Aorta (tissue), 5 donors: ENCODE measurements at places on chromosomes 13 and 19.
A peak's percentile ranks its signal among the peaks of the same experiment; 100 is the strongest.

- DNase-seq = no peak
Measured at GRCh38 chr13:40316301-40316700, 350.1 kb downstream of the FOXO1 start.

DNA sequence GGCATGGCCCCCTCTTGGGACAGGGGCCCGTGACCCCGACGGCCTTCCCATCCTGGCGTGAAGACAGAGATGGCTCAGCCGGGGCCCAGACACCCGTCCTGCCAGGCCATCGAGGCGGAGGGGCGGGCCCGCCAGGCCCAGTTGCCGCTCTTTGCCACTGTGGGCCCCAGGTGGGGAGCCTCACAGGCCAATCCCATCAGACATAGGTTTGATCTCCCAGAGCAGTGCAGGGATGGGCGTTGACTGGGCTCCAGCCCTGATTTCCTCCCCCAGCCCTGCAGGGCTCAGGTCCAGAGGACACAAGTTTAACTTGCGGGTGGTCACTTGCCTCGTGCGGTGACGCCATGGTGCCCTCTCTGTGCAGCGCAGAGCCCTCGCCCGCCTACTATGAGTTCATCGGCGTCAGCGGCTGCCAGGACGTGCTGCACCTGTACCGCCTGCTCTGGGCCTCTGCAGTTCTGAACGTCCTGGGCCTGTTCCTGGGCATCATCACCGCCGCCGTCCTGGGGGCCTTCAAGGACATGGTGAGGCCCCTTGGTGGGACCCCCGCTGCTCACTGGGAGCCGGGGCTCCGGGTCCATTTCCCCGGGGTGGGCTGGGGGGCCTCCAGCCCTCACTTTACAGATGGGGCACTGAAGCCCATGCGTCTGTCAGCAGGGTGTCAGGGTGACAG lies 42.4 kb downstream of the TMEM255B start:
- no peak for DNase-seq

- no peak for DNase-seq
Measured at GRCh38 chr19:19459707-19460251, 54.3 kb downstream of the GATAD2A start.

DNA sequence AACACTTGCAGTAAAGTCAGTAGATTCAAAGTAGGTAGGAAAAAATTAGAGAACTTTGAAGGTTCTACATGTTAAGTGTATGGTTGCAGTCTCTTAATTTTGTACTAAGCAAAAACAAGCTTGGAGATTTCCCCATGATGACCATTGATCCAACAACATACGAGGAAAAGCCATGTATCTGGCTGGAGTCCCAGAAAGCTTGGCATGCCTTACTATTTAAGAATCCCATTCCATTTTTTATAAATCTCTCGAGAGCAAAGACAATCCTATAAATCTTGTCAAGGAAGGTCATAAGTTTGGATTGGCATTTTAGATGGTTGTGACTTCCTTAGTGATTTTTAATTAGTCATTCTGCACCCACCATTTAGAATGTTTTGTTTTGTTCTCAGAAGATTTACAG lies 495.9 kb downstream of the GPC5 start:
- DNase-seq = no peak

- DNase-seq = no peak
Measured at GRCh38 chr13:73179650-73180274, 121.0 kb downstream of the KLF5 start.

DNA sequence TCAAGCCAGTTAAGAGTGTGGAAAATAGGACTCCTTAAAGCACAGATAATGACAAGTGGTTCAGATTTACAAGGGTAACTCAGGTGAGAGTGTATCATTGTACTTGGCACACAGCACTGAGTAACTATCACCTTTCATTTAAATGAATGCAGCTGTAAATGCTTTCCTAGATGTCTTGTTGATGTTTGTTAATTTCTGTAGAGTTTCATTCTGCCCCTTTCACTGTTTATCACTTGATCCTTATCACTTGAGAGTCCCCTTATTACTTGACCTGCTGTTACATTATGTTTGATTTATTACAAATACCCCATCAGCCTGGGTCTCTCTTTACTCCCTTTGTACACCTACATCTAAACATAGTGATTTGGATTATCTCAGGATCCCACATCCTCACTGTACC lies 38.1 kb upstream of the ZNF527 start:
- no peak for DNase-seq

DNA sequence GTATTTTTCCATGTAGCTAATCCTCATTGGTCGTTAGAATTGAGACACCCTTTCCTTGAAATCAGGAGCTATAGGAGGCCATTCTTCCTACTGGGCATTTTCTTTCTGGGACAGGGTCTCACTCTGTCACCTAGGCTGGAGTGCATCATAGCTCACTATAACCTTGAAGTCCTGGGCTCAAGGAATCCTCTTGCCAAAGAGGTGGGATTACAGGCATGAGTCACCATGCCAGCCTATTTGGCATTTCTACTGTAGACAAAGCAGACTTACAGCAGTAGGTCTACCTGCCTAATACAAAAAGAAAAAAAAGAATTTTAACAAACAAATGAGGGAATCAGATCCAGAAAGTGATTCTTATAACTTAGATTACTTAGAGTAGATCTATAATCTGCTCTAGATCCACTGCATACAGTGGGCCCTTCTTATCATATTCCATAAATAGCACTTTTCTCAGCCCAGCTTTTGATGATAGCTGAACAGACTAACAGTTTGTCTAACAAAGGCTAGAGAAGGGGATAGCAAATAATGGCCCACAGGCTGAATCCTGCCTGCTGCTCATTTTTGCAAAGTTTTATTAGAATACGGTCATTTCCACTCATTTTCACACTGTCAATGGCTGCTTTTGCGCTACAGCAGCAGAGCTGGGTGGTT lies 36.7 kb upstream of the USPL1 start:
- DNase-seq = no peak

DNA sequence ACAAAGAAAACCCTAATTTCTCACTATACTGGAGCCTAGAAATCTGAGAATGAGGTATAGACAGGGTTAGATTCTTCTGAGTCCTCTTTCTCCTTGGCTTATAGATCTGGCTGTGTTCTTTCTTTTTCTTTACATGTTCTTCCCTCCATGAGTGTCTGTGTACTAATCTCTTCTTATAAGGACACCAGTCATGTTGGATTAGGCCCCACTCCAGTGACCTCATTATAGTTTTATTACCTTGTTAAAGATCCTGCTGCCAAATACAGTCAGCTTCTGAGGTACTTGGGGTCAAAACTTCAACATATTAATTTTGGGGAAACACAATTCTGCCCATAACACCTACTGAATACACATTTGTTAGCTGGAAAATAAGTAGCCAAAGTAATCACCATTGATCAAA lies 302.6 kb downstream of the PCDH9 start:
- no peak for DNase-seq

DNA sequence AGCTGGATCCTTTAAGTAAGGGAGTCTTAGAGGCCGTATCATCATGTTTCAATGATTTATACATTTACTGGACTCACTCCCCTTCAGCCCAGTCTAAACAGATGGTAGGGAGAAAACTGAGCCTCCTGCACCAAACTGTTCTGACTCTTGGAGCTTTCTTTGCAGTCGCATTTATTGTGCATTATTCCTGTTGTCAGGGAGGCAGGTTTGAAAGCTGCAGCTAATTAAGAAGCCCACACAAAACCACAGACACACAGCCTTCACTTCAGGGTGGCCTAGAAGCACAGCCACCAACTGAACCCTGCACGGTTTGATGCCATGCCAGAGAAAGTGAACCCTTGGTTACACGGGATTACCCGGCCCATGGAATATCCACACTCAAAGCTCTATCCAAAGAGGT lies 911.0 kb downstream of the UQCRFS1 start:
- DNase-seq = no peak

- DNase-seq = no peak
Measured at GRCh38 chr13:73268306-73268705, 209.5 kb downstream of the KLF5 start.

DNA sequence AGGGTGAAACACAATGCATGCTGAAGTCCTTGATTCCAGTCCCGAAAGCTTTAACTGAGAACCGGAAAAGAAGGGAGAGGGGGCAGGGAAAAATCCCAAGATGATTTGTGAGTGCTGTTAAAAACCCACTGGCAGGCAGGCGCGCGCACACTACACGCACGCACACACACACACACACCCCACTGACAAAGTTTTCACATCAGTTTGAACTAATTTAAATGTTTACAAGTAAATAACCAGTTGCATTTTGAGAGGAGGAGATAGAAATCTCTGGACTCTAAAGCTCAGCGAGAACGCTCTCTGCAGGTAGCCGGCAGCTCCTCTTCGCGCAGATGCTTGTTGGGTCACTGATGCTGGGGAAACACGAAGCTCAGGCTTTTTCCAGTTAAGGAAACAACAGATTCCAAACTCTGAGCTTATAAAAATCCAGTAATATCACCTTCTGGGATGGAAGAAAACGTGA lies 818 bp upstream of the SLITRK1 start:
- no peak for DNase-seq

DNA sequence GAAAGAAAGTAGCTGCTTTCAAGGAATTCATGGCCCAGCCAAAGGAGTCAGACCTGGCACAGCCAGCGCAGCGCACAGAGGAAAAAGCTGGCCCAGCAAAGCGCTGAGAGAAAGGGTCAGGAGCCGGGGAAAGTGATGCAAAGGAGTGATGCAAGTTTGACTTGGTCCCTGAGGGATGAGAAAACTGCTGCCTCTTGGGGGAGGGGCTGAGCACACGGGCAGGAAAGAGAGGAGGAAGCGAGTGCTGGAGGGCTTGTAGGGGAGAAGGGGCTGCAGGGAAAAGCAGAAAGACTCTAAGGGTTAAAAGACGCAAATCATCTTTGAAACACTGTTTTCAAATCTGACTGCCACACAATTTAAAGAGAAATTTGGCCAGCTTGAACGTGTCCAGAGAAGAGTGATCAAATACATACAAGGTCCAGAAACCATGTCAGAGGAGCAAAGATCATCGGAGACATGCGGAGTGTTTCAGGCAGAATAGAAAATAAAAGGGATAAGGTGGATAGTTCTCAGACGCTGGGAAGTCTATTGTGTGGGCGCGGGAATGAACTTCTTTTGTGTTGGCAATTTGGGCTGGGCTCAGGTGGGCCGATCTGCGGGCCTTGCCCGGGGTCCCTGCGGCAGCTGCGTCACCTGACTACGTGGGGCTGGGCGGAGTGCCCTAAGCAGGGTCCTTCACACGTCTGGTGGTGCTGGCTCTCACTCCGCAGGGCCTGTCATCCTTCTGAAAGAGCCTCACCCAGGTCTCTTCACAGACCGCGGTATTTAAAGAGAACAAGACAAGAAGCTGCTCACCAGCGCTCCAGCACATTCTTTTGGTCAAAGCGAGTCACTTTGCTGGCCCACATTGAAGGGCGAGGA lies 18.1 kb downstream of the N4BP2L1 start:
- DNase-seq = peak; percentile 56

DNA sequence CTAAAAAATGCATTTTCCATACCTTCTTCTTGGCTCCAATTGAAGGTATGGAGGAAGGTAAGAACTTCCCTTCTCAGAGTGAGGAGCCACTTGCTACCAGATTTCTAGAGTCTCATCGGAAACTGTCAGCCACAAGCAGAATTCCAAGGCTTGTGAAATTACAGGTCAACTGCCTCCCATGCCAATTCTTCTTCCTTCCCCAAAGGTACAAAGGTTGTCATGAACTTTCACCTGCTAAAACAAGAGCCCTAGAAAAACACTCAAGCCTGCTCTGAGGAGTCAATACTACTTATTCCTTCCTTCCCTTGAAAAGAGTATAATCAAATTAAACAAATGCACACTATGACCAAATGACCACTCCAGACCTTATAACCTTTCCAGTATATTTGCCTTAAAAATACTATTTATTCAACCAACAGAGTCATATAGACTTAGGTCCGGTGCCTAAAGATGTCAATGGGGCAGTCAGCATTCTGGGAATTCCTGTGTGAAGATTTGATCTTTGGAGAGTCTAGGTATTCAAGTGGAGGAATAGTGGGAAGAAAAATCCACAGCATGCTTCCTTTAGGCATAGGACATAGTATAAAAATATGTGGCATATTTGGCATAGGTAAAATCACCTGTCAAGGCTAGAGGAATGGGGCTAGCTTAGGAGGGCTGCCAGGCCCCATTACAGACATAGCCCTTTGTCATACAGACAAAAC lies 539.3 kb downstream of the LIG4 start:
- no peak for DNase-seq

GRCh38 chr13:41040584-41041334 lies 20.6 kb upstream of the WBP4 start:
- DNase-seq = no peak

DNA sequence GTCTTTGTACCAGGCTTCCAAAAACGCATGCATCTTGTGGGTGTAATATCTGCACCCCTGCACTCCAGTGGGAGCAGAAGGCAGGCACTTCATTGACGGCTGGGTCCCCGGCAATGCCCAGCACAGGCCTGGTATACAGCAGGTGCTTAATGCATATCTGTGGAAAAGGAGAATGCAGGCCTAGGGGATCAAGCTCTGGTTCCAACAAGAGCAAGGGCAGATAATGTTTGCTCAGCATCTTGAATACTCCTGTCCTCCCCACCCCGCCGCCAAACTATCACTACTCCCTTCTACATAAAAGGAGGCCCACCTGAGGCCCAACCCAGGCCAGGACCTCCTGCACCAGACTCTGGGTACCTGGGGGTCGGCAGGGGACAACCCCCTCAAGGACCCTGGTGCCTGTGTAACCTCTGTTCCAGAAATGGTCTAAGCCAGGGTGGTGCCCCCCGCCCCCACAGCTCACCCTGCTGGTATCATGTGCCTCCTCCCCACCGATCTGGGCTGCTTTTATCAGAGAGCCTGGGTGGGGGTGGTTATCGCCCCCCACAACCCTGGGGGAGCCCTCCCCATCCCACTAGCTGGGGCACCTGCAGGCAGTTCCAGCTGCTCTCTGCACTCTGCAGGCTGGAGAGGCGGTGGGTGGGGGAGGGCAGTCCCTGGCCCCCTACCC lies 4.8 kb downstream of the KLF16 start:
- peak; percentile 49 for DNase-seq

DNA sequence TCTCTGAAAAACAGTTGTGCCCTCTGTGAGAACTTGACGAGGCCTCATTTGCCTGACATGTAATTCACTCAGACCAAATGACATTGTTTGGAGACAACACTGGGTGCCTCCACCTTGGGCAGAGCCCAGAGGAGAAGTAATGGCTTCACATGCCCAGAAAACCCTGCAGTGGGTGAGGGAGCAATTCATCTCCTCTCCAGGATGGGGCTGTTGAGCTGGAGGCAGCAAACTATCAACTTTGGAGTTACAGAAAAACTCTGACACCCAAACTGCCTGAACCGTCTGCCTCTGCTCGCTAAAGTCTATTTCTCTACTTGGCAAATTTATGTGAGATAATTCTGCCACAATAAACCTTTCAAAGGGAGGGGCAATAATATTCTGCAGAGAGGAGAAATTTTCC lies 146.9 kb downstream of the DCLK1 start:
- DNase-seq = no peak

GRCh38 chr13:26011996-26012821 lies 39.6 kb downstream of the SHISA2 start:
- no peak for DNase-seq

- no peak for DNase-seq
Measured at GRCh38 chr13:59437544-59438301, 726.0 kb downstream of the DIAPH3 start.

DNA sequence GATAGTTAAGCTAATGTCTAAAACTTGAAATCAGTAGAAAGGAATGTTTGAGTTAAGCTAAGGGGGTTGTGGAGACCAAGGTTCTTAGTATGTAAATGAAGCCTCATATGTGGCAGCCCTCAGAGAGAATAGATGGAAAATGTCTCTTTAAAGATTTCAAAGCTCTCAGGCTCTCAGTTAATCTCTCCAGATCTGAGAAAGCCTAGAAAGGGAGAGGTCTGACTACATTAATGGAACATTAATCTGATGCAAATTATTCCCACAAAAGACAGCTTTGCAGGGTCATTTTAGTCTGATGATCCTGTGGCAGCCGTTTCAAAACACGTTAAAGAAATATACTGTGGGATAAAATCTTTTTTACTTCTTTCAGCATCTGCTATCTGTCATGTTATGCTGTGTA lies 267.0 kb downstream of the SLC7A1 start:
- no peak for DNase-seq
